HFFc6 (cell line): ENCODE measurements at places on chromosomes 13 and 19.
A peak's percentile ranks its signal among the peaks of the same experiment; 100 is the strongest.

GRCh38 chr13:113650275-113650674, 7.7 kb downstream of the ATP4B start:
- no peak for DNase-seq

DNA sequence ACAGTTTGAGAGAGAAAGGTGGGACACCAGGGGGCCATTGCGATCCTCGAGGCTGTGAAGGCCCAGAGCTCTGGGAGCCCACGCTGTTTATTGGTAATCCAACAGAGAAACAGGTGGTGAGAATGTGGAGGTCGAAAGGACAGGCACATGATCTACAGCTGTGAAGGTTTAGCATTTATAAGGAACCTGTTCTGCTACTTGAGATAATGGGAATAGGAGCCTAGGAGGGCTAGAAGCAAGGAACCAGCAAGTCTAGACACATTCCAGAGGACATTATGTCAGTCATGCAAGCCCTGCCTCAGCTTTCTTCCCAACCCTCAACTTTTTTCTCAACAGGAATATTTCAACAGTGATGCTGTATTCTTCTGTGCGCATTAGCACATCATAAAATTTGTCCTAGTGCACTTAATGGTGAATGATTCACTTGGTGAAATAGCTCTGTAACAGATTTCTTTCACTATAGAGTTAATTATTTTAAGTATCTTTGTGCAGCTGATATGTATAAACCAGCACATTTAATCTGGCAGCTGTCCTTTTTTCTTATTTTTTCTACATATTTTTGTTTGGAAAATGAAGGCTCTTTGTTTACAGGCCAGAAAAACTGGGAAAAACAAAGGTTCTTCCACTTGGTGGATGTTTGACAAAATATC, 25.4 kb downstream of the ZNF90 start:
- DNase-seq = no peak

DNA sequence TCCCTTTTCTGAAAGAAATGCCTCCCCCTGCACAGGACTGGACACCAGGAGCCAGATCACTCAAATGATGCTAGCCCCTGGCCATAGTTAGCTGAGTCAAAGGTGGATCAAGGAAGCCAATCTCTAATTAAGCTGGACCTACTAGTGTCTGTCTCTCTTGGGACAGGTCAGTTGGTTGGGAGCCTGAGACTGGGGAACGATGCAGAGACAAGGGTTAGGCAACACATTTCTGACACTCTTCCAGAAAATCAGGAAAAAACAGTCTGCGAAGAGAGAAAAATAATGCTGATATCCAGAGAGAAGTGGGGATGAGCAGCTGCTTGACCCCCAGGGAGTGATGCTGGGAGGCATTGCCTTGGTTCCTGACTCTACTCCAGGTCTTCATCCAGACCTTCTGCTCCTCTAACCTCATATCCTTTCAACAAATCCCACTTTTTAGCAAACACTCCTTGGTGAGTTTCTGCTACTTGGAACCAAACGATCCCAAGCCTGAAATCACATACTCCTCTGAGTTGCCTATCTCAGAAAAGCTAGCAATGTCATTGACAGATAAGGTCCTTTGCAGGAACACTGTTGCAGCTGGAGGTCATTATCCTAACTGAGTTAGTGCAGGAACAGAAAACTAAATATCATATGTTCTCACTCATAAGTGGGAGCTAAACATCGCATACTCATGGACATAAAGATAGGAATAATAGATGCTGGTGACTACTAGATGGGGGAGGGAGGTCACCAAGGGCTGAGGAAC, 369.7 kb downstream of the COG6 start:
- no peak for DNase-seq

DNA sequence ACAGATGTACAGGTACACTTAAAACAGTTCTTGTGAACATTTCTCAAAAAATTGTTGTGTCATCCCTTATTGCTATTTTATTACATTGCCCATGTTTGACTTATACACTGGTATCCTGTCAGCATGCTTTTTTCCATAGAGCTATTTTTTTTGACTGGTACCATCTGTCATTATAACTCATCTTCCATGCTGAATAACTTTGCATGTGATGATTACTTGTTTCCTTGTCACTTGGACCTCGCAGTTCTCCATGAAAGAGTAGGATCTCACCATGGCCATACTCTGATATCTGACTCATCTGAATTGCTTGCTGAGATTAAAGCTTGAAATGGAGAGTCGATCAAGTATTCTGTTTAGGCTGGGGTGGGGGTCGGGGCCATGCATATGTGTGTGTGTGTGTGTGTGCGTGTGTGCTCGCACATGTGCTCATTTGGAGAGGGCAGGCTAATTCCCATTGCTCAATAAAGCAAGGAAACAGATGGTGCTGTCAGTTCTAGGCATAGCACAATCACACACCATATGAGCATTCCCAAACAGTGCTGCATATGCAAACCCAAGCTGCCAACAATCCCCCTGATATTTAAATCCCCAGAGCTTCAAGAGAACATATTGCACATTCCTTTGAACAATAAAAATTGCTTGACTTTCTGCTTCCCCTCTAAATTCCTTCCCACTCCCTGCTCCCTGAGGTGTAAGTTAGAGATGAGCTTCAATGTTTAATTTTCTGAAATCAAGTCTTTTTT, 62.9 kb downstream of the NHLRC3 start:
- no peak for DNase-seq

GRCh38 chr13:26344980-26345379, 91.1 kb downstream of the CDK8 start:
- peak; percentile 7 for DNase-seq

- no peak for DNase-seq
Observed at GRCh38 chr19:58318297-58318696, 8.5 kb upstream of the ZSCAN22 start.

- no peak for DNase-seq
Observed at GRCh38 chr19:9580728-9581127, 3.6 kb downstream of the ZNF121 start.

- no peak for DNase-seq
Observed at GRCh38 chr19:34744896-34745690, 11.1 kb downstream of the ZNF181 start.

DNA sequence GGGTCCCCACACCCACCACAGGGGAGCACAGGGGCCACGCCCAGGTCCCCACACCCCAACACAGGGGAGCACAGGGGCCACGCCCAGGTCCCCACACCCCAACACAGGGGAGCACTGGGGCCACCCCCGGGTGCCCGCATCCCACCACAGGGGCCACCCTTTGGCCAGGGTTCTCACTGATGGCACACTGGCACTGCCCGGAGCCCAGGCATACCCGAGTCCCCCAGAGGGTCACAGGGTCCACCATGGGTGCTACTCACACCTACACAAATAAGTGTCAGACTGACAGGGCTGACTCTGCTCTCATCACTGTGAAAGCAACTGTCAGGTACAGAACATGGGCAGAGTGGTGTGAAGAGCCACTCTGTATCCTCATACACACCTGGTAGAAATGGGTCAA, 98.8 kb downstream of the TUBGCP3 start:
- no peak for DNase-seq

GRCh38 chr13:48235341-48236135, 2.5 kb downstream of the ITM2B start:
- DNase-seq = peak; percentile 46

DNA sequence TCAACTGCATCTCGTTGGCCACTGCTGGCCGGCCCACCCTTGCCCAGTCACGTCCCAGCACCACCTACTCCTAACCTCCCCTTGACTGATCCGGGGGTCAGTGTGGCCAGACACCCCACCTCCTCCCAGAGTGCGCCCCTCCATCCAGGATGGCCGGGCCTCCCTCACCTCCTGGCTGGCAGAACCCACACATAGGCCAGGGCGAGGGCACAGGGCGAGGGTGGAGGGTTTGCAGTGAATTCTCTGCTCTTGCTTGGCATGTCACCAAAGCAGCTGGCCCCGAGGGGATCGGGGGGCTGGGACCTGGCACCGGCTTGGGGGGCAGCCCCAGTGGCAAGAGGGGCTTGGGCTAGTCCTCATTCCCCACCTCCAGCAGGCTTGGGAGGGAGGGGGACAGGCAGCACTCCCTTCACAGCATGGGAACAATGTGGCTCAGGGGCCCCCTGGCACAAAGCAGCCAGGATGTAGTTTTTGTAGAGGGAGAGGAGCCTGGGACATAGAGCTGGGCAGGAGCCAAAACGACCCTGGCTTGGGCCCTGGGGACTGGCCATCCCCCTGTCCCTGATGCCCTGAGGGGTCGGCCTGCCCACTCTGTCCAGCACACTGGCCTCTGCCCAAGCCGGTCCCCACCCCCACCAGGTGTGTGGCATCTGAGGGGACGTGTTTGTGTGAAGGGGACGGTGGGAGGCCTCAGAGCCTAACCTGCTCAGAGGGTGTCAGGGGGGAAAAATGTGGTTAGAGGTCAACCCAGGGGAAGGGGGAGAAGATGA, 28.5 kb upstream of the ASF1B start:
- no peak for DNase-seq

DNA sequence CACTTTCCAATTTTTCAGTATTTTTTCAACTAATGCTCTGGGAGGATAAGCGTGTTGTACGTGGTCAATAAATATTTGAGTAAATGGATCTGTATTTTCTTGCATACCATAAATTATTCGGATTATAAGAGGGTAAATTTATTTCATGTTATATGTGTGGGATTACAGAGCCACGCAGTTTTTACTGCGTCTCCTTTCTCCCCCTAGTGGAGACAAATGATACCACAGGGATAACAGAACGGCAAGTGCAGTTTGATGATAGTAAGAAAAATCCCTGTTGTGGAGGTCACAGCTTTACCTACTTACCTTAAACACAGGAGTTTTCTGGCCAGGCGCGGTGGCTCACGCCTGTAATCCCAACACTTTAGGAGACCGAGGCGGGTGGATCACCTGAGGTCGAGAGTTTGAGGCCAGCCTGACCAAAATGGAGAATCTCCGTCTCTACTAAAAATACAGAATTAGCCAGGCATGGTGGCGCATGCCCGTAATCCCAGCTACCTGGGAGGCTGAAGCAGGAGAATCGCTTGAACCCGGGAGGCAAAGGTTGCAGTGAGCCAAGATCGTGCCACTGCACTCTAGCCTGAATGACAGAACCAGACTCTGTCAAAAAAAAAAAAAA, 16.8 kb downstream of the MBD3L2B start:
- peak; percentile 26 for DNase-seq

DNA sequence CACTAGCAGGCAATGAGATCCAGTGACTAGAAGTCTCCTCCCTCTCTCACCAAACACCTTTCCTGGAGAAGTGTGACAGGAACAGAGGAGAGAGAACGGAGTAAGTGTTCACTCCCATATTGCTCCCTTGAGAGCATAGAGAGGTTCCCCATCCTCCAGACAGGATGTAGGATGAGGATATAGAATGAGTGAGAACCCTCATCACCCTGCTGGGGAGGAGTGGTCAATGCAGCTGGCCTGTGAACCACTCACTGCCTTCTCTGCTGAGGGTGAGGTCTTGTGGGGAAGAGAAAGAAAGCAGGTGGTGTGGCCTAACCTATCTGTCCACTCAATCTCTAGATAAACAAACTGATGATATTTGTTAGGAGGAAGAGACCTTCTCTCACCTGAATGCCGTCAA, 386.6 kb downstream of the PCDH20 start:
- DNase-seq = no peak

- DNase-seq = no peak
Observed at GRCh38 chr19:50333737-50334617, 4.8 kb upstream of the KCNC3 start.

DNA sequence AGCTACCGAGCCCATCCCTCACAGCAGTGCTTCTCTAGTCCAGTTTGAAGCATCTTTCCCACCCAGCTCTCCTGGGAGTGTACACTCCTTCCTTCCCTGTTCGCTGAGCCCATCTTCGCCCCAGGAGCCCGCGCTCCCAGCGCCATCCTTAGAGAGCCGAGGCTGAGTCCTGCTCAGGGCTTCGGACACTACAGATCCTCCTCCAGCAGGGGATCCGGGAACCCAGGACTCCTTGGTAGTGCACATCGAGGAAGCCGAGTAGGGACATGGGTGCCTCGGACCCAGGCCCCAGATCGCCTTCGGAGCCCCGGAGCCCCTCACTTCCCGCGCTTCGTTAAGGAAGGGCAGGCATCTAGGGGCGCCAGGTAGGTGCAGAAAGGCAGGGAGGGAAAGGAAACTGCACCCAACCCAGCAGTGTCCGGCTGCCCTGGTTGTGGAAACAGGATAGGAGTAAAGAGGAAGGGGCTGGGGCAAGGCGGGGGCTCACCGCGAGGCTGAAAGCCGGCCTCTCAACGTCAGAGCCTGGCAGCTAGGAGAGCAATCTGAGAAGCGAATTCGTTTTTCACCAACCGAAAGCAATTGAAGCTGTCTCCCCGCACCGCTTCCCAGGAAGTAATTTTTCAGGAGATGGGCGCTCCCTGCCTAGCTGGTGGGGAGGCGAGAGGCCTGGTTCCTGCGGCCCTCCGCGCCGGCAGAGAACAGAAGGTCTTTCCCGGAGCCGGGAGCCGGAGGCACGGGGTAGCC, 1.0 kb downstream of the PDX1 start:
- no peak for DNase-seq

DNA sequence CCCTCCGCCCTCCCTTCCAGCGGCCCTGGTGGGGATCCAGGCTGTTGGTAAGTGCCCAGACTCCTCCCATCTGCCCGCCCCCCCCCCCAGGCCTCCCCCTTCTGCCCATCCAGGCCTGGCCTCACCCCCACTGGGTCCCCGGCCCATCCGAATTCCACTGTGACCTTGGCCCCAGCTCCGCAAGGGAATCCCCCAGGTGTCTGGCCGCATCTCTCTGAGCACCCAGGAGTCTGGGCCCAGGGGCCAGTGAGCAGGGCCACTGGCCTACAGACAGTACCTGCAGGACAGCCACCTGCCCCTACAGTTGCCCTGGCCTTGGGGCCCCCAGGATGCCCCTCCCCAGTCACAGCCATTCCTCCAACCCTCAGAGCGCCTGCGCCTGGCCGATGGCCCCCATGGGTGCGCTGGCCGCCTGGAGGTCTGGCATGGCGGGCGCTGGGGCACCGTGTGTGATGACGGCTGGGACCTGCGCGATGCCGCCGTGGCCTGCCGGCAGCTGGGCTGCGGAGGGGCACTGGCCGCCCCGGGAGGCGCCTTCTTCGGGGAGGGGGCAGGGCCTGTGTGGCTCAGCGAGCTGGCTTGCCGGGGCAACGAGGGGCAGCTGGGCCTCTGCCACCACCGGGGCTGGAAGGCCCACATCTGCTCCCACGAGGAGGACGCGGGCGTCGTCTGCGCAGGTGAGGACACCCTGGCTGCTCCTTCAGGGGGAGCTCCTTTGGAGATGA, 912 bp downstream of the SSC5D start:
- DNase-seq = no peak
